D721Med (cell line): ENCODE measurements at places on chromosomes 5 and 9.

DNA sequence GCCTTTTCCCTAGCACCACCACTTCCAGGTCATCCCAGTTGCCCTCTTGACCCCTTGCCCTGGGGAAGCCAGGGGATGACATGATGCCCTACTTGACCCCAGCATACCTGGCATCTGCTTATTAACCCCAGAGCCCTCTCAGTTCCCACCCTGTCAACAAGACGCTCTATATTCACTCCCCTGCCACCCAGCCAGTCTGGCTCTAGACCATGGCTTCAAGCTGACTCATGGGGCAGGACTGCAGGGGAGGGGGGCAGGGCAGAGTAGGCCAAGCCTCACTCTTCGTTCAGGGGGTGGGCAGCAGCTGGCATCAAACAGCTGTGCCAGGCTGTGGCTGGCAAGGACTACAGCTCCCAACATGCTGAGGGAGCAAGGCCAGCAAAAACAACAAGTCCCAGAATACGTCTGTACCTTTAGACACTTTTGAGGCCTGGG, 5.3 kb downstream of the ATOSB start:
- no peak for DNase-seq

DNA sequence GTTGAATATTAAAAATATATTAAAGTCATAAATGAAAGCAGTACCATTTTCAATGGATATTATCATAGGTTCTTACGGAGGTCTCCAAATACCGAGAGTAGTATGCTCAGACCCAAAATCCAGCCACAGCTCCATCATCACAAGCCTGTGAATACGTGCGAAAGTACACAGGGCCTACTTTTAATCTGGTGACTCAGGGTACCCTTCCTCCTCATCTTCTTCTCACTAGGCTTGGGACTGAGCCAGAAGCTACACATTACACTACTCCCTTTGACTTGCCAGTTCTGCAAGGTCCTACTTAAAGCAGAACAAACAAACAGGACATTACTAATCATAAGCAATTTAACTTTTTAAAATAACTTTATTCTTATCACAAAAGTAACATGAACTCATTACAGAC, 7.6 kb upstream of the RIC1 start:
- DNase-seq, result no peak

- no peak for DNase-seq
These were observed 49.1 kb upstream of the OSMR start for GRCh38 chr5:38796742-38797108.

GRCh38 chr5:146091881-146092280, 13.5 kb downstream of the PLAC8L1 start:
- no peak for DNase-seq

DNA sequence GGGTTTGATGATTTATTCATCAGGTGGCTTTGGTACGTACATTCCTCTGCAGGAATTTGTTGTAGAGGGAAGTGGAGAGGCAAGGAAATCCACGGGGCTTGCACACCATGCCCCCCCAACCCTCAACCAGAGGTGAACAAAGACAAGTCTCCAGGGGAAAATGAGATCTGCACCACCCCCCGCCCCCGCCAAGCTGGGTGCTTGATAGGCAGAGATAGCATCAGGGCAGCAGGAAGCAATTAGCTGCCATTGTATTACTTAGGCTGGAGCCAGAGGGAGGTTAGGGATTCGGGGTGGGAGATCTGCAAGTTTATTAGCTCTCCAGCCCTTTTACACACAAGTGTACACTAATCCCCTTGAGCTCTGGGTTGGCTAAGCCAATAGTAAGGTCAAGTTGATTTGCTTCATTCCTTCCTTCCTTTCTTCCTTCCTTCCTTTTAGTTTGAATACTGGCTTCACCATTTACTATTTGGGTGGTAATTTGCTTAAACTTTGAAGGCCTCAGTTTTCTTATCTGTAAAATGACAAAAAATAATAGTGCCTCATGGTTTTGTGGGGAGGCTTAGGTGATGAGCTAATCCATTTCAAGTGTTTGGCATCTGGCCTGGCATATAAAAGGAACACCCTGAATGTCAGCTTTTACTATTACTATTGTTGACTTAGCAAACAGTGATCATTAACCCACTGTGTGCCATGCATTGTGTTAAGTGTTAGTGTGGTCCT, 34.1 kb downstream of the SPRY4 start:
- peak; percentile 64 for DNase-seq

- no peak for DNase-seq
These were observed 1.5 kb downstream of the GDNF start for GRCh38 chr5:37838152-37838932.

- no peak for DNase-seq
These were observed 59.5 kb upstream of the PCA3 start for GRCh38 chr9:76704593-76705204.

DNA sequence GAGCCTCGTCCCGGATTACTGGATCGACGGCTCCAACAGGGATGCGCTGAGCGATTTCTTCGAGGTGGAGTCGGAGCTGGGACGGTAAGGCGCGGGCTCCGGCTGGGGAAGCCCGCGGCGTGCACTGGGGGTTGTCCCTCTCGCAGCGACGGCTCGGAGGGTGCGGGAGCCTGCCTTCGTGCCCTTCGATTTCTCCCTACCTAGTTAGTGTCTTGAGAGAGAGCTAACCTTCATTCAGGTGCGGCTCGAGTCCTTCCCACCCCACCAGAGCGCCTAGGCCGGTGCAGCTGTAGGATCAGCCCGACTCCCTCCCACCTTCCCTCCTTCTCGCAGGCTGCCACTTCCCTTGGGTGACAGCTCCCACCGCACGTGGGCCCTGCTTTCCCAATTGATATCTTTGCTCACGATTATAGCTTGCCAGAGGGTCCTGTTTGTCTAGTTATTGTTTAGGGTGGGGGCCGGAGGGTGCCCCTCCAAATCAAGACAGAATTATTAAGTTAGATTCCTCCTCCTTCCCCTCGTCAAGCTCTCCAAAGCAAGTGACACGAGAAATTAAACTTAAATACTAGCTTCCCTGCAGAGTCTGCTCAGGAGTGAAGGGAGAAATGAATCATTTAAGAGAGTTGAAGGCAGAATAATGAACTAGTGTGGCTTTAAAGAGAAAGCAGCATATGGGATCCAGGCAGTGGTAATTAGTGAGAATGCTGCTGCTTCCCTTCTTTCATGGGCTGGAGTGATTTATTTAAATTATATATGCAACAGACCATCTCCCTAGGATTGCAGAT, 569 bp downstream of the CAMK4 start:
- DNase-seq, result no peak

DNA sequence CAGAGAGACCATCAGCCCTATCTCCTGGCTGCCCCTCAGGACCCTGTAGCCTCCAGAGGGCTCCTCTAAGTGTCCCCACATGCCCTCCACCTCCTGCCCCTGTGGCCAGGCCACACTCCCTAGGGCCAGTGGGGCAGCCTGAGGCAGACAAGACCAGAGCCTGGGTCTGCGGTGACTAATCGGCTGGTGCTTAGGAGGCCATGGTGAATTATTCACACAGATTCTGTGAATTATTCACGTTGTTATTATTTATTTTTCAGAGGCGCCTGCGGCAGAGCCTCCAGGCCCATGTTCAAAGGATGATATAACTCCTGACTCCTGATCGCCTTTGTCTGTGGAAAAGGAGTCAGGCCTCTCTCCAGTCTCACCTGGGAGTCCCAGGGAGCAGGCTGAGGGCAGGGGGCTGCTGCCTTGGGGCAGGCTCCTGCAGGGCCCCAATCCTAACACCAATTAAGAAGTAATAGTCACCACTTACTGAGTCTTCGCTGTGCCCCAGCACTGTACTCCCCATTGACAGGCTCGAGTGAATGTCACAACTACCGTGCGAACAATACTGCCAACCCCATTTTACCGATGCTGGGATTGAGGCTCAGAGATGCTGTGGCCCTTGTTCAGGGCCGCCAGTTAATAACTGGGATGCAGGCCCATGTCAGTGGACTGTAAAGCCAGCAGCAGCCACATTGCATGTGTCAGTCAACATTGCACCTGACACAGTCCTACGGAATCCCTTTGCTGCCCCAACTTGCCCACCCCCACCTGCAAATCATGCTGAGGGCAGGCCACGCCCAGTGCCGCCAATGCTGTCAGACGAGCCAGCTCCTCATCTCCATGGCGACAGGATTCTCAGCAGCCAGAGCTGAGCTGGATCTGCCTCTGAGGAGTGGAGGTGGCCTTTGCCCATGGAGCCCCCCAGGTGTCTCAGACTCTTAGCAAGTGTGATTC, 94.9 kb downstream of the PCDH1 start:
- DNase-seq, result no peak

DNA sequence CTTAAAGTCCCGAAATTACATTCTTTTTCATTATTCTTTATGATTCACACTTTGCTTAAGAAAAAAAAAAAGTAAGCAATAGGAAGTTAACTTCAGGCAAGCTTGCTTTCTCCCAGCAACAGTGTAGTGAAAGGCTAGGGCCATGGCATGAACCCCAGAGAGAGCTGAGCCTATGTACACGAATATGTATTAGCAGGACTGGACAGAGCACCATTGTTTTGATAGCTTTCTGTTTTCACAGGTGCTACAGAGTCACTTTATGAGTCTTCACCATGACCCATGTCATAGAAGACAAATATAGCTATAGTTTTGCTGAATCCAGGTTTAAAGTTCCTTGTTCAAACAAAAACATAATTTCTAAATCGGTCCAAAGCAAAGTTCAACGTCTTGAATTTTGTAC, 199.2 kb downstream of the ADAMTSL1 start:
- no peak for DNase-seq

GRCh38 chr5:171226096-171226754, 82.8 kb upstream of the TLX3 start:
- no peak for DNase-seq

DNA sequence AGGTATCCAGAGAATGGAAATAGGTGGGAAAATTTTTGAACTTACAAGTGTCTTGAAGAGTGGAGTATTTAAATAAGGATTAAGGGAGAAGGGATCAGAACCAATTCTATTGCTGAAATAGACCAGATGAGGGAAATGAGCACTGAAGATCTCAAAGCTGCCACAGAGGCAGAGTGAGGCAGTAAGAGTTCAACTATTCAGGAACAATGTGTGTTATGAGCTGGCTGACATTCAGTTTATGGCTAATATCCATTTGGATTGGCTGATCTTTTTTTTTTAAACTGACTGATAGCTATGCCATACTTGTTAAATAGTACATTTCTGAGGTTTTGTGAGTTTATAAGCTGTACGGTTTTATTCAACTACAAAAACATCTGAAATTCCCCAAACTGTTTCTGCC, 95.3 kb upstream of the GNA14 start:
- no peak for DNase-seq

DNA sequence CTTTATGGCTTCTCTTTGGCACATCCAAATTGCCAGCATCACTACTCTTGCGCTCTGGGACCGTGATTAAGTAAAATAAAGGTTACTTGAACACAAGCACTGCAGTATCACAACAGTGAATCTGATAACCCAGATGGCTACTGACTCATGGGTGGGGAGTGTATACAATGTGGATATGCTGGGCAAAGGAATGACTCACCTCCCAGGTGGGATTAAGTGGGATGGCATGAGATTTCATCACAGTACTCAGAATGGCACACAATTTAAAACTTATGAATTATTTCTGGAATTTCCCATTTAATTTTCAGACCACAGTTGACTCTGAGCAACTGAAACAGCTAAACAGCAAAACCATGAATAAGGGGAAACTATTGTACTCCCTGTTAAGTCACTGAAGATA, 4.3 kb downstream of the GFM2 start:
- DNase-seq, result no peak

DNA sequence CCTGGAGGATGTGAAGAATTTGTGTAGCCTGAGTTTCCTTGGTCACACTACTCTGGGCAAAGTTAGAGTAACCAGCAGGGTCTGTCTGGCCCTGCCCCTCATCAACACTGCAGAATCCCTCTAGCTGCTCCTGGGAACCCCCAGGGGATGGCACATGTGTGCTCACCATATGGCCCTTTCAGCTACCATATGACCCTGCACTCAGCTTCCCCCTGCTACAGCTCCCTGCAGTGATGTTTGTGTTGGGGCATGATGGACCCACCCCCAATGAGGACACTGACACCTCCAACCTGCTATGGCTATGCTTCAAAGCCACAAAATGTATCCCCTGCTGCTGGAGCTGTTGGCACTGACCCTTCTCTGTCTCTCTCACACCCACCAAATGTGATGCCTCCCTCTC, 152.7 kb downstream of the SNX18 start:
- no peak for DNase-seq

GRCh38 chr9:135061441-135061840, 26.0 kb upstream of the OLFM1 start:
- DNase-seq, result no peak

DNA sequence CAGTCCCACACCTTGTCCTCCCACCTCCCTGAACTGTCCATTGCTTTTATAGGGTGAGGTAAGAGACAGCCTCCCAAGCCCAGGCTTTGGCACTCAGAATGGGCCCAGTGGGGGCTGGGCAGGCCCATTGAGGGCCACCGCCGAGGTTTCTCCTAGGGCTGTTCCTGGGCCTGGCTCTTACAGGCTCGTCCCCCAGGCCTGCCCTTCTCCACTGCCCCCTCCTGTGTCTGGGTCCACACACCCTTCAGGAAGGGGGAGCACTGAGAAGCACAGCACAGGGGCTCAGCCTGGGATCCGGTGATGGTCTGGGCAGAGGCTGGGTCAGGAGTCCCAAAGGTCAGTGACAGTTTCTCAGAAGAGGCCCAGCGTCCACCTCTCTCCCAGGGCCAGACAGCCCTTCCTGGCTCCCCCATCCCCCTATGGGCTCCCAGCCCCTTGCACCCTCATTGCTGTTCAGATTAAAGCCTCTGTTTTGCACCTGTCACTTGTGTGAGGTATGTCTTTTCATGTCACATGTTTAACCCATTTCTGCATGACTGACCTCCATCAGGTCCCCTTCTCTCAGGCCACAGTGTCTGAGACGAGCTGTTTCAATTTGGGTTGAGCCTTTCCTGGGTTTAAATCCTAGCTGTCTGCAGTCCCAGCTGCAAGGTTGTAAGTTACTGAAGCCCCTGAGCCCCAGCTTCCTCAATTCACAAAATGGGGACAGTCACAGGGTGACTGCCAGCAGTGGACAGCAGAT, 29.4 kb downstream of the IER5L start:
- no peak for DNase-seq

- no peak for DNase-seq
These were observed 48.7 kb upstream of the HOMER1 start for GRCh38 chr5:79562351-79563246.
